CD4-positive, alpha-beta T cell treated with Interleukin-21 for 1 hour (primary cell): ENCODE measurements at places on chromosomes 1 and 21.

- DNase-seq, result peak; percentile 63
These were observed 16.1 kb upstream of the STMN1 start for GRCh38 chr1:25922056-25922970.

DNA sequence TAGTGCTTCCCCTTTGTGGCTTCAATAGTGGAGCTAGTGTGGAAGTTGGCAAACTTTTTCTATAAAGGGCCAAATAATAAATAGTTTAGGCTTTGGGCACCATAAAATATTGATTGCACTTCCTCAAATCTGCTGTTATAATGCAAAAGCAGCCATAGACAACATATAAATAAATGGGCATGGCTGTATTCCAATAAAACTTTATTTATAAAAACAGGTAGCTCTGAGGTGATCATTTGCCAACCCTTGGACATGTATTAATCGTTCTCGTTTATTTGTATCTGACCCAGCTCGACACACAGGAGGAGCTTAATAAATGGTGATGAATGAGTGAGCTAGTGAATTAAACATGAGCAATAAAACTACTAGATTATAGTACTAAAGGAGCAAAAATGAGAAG, 13.3 kb downstream of the KAZN start:
- DNase-seq, result no peak

- DNase-seq, result no peak
These were observed 8.5 kb downstream of the HLX start for GRCh38 chr1:220887520-220888416.

DNA sequence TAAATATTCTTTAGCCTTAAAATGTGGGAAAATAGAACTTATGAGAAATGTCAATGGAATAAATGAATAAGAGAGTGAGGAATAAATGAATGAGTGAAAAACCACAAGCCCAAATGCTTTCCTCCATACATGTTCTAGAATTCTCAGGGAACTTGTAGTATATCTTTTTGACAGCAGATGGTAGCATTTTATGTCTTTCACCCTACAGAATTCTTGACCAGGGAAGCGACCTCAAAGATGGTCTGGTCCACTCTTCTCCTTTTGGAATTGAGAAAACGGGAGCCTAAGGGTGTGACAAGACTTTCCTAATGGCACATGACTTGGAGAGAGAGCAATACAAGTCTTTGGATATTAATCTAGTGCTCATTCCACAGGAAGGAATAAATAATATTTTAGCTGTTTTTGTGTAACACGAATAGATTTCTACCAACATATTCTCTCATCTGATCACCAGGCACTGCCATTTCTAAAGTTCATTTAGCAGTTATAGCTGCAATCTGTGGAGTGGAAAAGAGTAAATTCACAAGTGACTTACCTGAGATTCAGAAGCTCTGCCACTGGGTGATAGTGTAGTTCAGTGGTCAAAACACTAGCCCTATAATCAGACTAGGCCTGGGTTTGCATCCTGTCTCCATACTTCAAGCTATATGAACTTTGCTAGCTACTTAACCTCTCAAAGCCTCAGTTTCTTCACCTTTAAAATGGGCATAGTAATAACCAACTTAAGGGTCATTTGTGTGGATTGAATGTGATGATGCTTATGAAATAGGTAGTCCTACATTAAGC, 15.0 kb upstream of the F5 start:
- DNase-seq, result peak; percentile 41

DNA sequence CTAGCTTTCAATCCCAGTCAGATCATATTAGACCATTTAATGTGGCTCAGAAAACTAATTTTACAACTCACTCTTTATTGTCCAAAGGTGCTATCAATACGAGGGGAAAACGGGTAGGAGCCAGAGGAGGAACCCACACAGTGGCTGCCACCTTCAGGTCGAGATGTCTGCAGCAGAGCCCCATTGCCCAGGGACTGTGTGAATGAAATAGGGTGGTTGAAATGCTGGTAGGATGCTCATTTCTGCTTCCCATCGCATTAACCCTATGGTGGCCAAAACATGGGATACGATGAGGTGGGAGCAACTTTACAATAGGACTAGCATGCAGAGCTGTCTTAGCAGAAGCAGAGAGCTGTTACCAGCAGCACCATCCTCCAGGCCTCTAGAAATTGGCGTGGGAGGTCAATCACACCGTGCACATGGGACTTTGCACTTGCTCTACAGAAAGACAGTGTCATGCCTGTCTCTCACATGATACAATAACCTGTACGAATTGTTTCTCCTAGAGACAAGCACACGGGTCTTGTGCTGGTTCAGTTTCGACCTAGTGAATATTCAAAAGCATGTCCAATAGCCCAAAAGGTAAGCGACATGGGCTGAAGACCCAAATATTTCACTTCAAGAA, 69.5 kb upstream of the DESI2 start:
- no peak for DNase-seq

DNA sequence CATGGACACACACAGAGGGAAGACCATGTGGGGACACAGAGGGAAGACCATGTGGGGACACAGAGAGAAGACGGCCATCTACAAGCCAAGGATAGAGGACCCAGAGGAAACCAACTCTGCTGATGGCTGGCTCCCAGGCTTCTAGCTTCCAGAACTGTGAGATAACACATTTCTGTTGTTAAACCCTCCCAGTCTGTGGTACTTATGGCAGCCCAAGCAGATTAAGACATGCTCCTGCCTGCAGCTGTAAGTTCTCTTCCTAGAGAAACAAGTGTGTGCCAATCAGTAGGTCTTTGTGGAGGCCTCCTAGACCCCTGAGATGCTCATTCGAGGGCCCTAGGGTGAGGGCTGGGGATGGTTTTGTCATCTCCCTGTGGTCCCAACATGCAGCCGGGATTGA, 2.7 kb downstream of the AGT start:
- no peak for DNase-seq

DNA sequence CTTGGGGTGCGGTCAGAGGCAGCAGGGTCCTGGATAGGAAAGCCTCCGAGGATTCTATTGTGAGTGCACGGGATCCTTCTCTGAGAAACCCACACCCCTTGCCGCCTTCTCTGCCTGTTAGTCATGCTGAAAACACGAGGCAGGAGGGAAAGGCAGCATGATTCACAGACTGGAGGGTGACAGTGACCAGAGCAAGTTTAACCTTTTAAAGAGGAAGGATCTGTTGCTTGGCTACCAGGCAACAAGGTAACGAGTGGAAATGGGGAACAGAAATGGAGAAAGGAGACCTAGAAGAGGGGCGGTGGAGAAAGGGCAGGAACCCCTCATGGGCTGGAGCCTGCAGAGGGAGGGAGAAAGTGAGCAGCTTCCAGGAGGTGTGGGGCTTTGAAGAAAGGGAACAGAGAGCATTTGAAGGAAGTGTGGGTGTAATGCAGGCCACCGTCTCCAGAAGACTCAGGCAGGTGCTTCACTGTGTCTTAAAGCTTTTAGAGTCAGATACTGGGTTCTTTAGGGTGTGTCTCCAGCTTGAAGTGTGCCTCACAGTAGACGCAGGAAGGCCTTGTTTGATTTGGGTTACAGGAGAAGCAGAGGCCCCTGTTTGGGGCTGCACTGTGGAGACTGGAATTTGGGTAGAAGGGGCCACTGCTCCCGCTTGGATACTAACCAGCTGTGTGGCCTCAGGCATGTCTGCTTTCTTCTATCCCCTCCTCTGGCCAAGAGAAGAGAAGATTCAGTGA, 19.1 kb downstream of the OPTC start:
- DNase-seq, result peak; percentile 14

- DNase-seq, result peak; percentile 3
These were observed 858 bp upstream of the SUSD4 start for GRCh38 chr1:223364685-223365382.

DNA sequence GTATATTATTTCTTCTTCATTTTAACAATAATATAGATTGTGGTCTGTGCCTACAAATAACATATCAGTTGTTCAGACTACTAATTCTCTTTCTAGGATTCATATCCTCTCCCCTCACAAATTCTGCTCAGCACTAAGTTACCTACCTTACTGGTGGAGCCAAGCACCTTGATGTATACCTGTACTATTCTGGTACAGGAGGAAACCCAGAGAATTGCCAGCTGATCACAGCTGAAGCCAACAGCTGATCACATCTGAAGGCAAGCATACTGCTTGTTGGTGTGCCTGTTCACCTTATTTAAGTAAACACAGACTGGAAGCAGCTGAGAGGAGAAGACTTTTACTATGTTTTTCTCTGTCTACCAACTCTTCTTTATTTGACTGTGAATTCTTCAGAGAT, 101.8 kb downstream of the PBX1 start:
- DNase-seq, result no peak

GRCh38 chr1:68149907-68150306, 82.4 kb downstream of the WLS start:
- DNase-seq, result no peak

GRCh38 chr1:42951588-42951987, 7.1 kb downstream of the SLC2A1 start:
- no peak for DNase-seq

DNA sequence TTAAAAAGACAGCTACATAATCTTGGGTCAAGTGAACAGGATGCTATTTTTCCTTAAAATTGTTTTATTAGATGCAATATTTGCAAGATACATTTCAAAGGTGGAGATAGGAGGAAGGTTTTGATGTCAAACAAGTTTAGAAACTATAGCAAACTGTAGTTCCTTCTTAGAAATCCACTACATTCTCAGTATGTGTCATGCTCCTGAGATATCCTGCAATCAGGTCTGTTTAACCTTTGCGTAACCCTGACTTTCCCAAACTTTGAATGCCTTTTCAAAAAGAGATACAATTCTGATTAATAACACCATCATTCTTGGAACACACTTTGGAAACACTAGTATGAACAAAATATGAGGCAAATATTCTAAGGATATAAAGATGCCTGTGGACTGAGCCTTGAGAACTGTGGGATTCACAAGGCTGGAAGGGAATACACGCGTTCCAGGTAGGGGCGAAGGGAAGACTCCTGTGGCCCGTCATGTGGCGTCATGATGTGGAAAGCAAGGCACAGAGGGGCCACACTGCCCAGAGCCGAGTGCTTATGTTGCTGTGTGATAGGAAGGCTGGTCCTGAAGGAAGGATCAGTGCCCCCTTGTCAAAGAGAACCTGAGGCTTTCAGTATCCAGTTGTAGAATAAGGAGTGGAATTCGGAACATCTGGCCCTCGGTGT, 19.6 kb upstream of the TARBP1 start:
- DNase-seq, result no peak

DNA sequence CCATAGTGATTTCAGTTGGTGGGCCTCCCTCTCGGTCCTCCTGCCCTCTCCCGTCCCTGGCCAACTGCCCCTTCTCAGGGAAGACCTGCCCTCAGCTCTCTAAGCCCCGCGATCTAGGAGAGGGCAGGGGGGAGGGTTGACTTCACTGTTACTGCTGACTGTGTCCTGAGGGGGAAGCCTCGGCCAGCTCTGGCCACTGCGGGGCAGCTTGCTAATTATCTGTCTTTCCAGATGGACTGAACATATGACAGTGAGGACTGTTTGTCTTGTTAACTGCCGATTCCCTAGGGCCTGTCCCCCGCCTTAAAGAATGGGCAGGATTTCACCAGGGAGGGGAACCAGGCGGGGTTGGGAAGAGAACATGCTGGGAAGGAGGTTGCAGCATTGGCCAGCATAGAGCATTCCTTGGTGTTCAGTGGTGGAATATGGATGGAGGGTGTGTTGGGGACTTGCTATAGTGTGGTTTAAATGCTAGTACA, 22.9 kb downstream of the NIPAL3 start:
- DNase-seq, result no peak

DNA sequence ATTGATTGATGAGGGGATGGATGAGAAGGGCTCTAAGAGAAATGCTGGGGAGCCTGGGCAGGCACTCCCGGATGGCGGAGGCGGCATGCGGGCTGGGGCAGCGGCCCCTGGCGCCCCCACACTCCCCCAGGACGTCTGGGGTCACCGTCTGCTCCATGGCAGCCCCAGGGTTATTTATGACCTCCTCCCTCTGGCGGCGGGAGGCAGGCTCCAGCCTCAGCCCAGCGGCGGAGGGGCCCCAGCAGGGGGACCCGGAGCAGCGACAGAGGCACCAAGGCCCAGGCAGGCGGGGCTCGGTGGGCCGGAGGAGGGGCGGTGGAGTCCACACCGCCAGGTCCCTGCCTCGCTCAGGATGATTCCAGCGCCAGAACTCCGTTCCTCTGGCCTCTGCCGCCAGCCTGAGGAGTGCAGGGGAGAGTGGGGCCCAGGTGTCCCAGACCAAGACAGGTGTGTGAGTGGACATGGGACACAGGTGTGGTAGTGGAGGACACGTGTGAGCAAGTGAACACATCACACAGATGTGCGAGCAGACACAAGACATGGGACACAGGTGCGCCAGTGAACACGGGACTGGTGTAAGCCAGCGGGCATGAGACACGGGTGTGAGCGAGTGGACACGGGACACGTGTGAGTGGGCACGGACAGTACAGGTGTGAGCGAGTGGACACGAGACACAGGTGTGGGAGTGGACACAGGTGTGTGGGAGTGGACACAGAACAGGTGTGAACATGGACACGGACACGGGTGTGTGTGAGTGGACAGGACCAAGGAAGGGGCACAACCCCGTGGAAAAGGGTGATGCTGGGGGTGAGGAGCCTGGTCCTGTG, 2.5 kb upstream of the SAMD11 start:
- DNase-seq, result peak; percentile 48

DNA sequence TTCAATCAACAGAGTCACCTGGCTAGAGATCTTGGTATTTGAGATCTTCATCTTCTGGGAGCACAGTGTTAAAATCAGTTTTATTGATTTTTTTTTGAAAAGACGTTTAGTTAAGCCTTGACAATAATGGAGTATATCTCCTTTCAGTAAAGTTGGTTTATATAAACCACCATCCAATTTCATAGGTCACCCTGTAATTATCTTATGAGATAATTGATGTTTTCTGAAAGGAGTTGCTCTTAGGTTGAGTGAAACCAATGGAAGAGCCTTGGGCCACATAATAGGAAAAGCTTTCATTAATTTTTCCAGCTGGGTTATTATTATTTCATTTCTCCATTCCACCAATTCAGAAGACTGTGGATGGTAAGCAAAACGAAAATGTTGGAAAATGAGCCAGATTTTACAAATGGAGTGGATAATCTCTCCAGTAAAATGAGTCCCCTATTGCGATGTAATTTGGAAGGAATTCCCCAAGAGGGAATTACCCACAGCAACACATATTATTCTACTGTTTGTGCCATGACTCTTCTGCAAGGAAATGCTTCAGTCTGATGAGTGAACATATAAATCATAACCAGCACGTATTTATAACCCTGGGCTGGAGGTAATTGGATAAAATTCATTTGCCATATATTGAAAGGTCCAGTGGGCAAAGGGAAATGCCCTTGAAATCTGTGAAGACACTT, 46.2 kb upstream of the TINAGL1 start:
- DNase-seq, result no peak

- DNase-seq, result no peak
These were observed 2.4 kb upstream of the HTR6 start for GRCh38 chr1:19662313-19662712.

GRCh38 chr1:87132284-87132870, 196.3 kb upstream of the LMO4 start:
- no peak for DNase-seq

- DNase-seq, result no peak
These were observed 35.2 kb upstream of the MUTYH start for GRCh38 chr1:45375104-45376090.

DNA sequence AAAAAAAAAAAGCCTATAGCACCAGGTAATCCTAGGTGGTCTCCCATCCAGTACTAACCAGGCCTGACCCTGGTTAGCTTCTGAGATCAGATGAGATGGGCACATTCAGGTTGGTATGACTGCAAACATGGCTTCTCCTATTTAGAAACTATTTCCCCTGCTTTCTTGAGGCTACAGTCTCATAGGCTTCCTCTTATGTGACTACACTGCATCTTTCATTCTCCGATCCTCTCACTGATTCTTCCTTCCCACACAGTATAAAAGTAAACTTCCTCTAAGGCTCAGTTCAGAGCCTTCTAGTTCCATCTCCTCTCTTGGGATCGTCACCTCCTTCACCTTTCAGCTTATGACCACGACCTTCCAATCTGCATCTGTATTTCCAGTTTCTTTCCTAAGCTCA, 30.4 kb upstream of the RNF2 start:
- DNase-seq, result no peak
